ENCODE measurements at places on chromosomes 12 and 14.
A peak's percentile ranks its signal among the peaks of the same experiment; 100 is the strongest.

- no peak for DNase-seq
Measured at GRCh38 chr12:117363056-117363662, 1.7 kb upstream of the NOS1 start.

GRCh38 chr14:102026934-102027333, 59.9 kb downstream of the HSP90AA1 start:
- DNase-seq, result no peak

DNA sequence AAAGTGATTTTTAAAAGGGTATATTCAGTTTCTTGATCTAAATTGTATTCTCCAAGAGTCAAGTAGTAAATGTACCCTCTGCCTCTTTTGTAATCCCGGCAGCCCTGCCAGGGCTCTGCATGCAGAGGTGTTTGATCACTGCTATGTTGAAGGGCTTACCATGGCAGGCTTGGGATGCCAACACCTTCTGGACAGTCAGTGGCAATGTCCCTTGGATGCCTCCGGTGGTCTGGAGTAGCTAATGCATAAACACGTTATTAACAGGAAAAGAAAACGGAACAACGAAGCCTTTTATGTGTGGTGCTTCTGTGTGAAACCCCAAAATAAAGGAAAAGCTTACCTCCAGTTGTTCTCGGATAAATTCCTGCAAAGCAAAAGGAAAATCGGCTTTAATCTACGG, 19.9 kb downstream of the EIF2B2 start:
- DNase-seq, result no peak

- peak; percentile 81 for DNase-seq
Measured at GRCh38 chr14:102139286-102140026, at the start of gene WDR20. Gene WDR20 (plus strand): TSS chr14:102139897. CDS start chr14:102139924, 27 bp downstream.

DNA sequence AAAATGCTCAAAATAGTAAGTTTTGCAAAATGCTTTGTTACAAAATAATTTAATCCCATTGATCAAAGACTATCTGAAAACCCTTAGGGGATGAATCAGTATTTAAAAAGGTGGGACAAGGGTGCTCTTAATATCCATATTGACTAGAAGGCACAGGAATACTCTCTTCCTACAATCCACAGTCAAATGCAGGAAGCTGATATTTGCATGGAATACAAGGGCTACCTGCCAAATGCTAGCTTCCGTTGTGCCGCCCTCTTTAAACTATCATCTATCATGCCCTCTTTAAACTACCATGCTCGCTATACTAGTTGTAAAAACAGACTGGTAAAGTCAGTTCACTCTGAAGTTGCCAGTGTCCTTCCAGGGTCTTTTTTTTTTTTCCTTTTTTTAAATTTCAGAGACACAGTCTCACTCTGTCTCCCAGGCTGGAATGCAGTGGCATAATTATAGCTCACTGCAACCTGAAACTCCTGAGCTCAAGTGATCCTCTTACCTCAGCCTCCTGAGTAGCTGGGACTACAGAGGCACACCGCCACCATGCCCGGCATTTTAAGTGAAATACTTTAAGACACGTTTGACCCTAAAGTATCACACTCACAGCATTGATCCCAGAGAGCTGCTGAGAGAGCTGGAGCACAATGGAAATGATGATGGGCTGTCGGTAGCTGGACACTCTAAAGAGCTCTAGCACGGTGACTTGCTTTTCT, 6.7 kb downstream of the SLC2A3 start:
- peak; percentile 22 for DNase-seq

DNA sequence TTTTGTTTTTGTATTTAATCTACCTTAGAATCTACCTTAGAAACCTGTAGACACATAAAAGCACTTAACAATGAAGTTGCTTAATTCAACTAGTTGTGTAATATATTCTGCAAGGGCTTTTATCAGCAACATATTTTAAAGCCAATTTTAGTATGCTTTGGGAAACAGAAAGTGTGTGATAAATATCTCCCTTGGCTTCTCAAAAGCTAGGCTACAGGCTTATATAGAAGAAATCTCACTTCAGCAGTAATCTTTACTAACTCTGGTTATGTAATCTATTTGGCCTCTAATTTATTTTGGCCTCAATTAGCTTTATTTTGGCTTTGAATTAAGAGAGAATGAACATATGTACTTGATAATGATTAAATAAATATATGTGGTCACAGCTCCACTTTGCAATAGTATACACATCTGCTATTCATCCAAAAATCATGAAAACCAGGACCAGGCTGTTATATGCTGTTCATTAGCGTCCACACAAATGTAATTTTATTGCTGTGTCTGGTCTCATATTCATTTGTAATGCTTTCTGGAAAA, 37.2 kb downstream of the LRP6 start:
- no peak for DNase-seq

GRCh38 chr12:24688601-24689000, 260.3 kb downstream of the BCAT1 start:
- no peak for DNase-seq

DNA sequence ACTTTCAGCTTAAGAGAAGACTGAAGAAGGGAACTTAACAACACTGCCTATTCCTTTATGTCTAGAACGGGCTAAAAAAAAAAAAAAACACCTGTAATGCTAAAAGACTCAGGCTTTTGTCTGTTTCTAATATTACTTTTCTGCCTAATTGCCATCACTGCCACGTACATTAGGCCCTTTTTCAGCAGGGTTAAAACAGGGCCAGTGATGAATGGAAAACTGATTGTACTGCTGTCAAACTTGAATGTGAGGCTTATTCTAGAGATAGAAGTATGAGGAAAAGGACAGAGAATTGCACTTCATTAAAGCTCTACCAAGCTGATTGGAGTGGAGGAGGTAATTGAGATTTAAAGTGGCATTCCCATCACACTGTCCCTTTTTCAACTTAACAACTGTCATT, 535.8 kb downstream of the PRKD1 start:
- no peak for DNase-seq

DNA sequence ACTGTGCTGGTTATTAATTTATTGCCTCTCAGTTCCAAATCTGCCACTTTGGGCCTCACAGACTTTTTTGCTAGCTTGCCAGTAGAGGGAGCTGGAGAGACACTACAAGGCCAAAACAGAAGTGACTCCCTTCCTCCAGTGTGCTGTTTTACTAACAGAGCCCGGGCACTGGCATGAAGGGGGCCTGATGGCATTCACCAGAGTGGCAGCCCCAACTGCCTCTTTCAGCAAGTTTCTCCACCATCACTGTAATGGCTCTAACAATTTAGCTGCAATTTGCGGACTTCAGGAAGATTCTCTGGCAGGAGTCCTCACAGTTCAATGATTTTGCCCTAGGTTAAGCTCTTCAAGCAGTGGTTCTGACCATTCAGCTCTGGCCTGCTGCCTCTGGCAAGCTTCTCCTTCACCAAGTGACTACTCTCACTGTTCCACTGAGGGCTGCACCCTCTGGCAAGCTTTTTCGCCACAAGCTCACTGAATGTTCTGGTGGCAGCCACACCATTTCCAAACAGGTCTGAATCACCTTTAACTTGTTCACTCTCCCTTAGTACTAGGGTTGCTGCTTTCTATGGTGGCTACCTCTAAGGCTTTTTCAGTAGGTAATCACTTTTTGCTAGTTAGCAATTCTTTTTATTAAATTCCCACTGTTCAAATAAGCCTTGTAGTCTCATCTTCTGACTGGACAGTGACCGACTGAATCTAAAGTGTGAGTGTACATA, 104.9 kb downstream of the ZC3H14 start:
- peak; percentile 65 for DNase-seq

DNA sequence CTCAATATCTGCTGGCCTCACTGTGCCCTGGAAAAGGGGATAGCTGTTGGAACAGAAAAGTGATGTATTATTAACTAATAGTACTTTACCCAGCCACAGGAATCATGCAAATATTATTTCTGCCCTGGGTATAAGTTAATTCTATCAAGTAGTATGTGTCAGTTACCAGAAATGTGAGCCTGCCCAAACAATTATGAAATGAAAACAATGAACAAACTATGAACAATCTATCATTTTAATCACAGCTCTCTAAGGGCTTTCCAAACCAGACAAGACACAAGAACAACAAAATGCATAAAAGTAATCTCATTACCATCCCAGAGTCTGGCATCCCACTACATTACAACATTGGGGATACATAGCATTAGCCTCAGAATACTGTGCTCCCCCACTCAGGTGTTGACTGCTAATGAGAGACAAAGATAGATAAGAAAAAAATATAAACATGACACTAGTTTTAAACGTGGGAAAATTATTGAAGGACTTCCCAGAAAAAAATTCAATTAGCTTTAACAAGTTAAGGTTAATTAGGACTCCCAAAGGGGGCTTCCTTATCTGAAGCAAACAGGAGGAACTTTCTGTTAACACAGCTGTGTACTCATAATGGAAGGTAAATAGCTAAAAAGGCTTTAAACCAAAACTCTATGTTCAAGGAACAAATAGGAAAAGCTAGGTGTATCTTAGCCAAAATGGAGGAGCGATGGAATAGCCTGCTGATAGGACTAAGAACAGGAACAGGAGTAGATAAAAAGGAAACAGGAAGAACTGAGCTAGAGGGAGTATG, 3.3 kb downstream of the DCAF5 start:
- no peak for DNase-seq

DNA sequence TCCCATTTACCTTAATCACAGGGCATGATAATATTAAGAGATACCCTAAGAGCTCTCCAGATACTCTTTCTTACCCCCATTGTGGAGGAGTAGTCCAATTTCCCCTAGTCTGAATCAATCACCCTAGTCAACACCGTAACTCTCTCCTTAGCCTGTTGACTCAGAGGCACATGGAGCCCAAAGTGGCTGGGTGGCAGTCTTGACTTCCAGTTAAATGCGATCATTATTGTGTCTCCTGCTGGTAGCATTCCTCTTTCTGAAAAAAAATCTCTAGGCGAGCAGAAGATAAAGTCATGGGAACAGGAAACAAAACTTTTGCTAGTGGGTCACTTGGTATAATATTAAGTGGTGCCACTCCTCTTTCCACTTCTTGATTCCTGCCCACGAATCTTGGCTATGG, 46.4 kb downstream of the EMP1 start:
- no peak for DNase-seq

- no peak for DNase-seq
Measured at GRCh38 chr12:15216036-15216889, 5.0 kb downstream of the RERG start.

DNA sequence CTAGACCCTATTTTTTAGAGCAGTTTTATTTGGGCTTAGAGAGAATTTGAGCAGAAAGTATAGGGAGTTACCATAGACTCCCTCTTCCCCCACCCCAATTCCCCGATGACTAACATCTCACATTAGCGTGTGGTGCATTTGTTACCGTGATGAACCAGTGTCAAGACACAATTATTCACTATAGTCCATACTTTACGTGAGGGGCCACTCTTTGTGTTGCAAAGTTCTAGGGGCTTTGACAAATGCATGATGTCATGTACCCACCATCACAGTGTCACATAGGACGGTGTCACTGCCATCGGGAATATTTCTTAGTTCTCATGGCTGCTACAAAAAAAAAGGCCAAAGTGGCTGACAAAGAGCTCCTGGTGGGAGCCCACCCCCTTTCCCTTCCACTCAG, 119.1 kb downstream of the PHETA1 start:
- DNase-seq, result no peak

DNA sequence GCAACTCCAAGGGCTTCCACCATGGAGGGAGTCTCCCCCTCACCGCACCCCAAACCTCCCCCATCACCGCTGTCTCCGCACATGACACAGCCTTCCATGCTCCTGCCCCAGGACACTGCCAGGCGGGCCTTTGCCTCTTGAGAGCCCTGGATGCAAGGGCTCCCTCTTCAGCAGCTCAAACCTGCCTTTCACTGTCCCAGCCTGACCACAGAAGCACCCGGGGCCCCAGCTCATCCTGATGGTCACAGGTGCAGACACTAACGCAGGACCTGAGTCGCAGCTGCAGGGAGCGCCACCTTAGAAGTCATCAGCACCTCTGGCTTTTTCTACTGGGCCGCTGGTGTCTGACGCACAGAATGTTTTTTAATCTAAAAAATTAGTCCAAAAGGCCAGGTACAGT, 54.0 kb downstream of the SYNE3 start:
- no peak for DNase-seq

DNA sequence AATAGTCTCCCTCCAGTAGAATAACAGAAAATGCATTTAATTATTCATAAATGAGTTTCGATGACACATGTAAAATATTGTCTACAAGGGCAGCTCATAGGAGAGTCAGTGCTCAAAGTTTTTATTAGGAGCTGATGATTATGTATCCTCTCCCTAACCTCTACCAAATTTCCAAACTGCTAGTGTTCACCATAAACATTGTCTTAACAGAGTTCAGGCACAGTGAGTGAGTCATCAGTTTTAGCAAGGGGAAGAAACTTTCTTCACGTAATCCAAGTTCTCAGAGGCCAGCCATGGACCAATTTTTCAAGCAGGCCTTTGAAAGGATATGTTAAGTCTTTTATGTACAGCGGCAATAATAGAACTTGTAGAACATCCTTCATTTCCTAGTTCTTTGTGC, 649.2 kb upstream of the MIS18BP1 start:
- DNase-seq, result no peak

DNA sequence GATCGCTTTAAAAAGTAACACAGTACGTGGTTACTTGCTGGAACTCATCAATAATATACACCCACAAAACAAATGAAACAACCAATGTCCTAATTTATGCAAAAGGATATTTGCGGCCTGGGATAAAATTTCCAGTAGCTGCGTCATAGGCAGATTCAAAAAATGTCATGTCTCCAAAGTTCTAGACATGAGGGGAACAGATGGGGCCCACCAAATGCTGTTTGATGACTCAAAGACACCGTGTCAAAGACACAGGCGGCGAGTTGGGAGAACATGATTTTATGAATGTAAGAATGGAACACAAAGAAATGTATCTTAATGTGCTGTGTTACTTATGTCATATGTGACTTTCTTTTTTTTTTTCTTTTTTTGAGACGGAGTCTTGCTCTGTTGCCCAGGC, 34.3 kb upstream of the NCOR2 start:
- no peak for DNase-seq

GRCh38 chr14:101198398-101199027, 295.0 kb upstream of the RTL1 start:
- no peak for DNase-seq

GRCh38 chr12:99736760-99737269, 89.3 kb downstream of the GARIN6 start:
- no peak for DNase-seq

- no peak for DNase-seq
Measured at GRCh38 chr12:129440278-129440677, 463.5 kb downstream of the TMEM132D start.

DNA sequence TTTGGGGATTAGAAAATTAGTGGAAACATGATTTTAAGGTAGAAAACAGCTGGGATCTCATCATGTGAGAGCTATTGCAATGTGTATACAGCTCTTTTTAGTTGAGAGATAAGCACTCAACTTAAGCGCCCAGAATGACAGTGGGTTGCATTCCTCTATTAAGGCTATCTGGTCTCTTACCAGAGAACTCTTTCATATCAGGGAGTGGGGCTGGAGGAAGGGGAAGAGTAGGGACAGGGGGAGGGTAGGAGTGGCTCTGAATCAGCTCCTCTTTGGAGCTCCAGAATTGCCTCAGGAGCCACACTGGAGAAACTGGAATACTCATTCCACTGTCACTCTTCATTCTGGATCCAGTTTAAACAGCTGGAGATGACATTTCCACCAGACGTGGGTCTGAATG, 9.2 kb upstream of the PLEKHG3 start:
- DNase-seq, result no peak
